AG04449 (cell line): ENCODE measurements at places on chromosomes 16 and 17.

GRCh38 chr17:49488612-49489011 is 6.5 kb upstream of the NGFR start:
- no peak for DNase-seq

GRCh38 chr17:65472666-65473309 is 88.7 kb downstream of the AXIN2 start:
- DNase-seq = peak; percentile 17

DNA sequence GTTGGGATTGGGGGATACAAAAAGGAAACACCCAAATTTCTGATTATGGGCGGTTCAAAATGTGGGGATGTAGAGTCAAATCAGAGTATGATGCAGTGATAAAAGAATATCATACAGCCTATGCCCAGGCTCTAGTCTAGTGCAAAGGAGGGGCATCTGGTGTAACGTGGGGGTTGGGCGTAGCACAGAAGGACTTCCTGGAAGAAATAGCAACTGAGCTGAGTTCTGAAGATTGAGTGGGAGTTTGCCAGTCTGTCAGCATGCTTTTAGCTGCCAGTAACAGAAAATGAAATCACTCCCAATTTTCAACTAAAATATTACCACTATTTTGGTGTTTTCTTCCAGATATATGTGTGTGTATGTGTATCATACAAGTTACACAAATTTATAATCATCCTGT is 196.9 kb downstream of the SPECC1 start:
- DNase-seq = no peak

DNA sequence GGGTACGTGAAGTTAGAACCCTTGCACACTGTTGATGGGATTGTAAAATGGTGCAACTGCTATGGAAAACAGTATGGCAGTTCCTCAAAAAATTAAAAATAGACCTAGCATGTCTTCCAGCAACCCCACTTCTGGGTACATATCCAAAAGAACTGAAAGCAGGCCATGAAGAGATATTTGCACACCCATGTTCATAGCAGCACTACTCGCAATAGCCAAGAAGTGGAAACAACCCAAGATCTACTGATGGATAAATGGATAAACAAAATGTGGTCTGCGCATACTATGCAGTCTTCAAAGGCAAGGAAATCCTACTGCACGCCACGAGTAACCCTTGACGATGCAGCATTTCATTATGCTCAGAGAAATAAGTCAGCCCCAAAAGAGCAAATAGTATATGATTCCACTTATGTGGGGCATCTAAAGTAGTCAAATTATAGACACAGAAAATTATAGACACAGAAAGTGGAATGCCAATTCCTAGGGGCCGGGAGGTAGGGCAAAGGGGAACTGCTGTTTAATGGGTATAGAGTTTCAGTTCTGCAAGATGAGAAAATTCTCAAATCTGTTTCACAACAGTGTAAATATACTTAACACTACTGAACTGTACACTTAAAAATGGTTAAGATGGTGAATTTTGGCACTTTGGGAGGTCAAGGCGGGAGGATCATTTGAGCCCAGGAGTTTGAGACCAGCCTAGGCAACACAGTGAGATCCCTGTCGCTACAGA is 17.2 kb downstream of the CORO7 start:
- DNase-seq = no peak

DNA sequence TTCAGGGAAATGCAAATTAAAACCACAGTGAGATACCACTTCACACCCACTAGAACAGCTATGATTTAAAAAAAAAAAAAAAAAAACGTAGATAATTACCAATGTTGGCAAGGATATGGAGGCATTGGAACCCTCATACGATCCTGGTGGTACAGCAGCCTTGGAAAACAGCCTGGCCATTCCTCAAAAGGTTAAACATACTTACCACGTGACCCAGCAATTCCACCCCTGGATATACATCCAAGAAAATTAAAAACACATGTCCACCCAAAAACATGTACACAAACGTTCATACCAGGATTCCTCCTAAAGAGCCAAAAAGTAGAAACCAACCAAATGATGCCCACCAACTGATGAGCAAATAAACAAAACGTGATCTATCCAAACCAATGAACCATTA is 68.1 kb downstream of the GAS7 start:
- peak; percentile 72 for DNase-seq

- no peak for DNase-seq
Measured at GRCh38 chr16:19116711-19117449, 3.1 kb downstream of the ITPRIPL2 start.

DNA sequence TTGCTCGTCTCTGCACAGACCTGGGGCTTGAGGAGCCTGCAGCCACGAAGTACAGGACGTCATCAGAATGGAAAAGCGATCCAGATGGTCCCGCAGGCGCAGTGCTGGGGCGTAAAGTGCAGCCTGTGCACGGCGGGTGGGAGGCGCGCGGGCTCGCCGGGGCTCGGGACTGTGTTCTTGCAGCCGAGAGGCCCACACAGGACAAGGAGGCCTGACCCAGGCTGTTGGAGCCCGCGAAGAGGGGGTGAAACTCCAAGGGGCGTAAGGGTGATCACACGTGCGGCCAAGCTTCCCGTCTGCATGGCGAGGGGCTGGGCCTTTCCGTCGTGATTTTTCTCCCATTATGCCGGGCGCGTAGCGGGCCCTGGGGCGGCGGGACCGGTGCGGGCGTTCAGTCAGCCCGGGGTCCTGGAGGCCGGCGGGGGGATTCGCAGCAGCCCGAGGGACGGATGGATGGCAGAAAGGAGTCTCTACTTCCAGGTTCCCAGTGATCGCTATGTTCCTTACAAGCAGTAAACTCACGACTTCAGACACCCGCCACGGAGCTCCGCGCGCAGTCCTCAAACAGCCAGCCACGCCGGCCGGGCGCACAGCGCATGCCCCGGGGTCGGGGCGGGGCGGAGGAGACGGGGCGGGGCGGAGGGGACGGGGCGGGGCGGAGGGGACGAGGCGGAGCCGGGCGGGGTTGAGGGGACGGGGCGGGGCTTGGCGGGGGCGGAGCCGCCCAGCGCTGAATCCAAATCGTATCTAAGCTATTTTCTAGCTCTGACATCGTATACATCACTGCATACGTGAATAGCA is 141.0 kb upstream of the KCNJ18 start:
- DNase-seq = peak; percentile 33

GRCh38 chr17:46264456-46265198 is 30.3 kb upstream of the LRRC37A start:
- DNase-seq = peak; percentile 73

- no peak for DNase-seq
Measured at GRCh38 chr16:4087990-4088577, 28.2 kb downstream of the ADCY9 start.

- DNase-seq = no peak
Measured at GRCh38 chr17:64534187-64534586, 27.4 kb downstream of the CEP95 start.

DNA sequence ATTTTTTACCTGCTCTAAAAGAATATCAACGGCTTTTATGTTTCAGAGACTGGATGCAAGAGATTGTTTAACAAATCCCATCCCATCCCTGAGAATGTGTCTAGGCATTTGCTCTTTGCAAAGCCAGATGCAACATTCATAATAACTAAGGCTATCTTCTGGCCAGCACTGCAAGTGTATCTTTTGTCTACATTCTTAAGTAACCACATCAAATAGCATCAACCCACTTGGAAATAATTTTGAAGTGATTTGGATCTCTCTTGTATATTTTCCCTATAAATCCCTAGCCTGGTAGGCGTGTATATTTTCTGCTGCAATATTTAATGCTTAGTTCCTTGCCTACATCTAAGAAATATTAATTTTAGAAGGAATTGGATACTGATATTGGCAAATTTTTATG is 64.3 kb downstream of the PIGL start:
- DNase-seq = peak; percentile 64

GRCh38 chr16:22379656-22380055 is 5.2 kb upstream of the CDR2 start:
- no peak for DNase-seq

DNA sequence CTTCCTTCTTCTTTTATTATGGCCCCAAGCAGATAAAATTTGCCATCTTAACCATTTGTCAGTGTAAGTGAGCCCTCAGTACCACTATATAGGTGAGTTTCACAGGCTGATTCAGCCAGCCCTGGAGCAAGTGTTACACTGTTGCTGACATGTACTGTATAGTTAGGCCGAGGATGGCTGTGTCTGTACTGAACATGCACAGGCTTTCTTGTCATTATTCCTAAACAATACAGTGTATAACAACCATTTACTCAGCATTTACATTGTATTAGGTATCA is 53.7 kb downstream of the AMFR start:
- DNase-seq = no peak

DNA sequence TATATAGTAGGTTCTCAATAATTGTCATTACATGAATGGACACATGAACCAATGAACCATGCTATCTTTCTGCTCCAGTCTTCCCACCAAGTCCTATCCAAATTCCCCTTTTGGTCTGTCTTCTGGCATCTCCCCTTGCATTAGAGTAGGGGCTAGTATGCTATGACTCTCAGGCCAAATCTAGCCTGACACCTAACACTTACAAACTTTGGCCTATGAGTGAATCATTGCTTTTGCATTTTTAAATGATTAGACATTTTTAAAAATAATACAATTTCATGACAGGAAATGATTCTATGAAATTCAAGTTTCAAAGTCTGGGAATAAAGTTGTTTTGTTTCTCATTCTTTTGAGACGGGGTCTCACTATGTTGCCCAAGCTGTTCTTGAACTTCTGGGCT is 102.5 kb upstream of the MAF start:
- DNase-seq = no peak

DNA sequence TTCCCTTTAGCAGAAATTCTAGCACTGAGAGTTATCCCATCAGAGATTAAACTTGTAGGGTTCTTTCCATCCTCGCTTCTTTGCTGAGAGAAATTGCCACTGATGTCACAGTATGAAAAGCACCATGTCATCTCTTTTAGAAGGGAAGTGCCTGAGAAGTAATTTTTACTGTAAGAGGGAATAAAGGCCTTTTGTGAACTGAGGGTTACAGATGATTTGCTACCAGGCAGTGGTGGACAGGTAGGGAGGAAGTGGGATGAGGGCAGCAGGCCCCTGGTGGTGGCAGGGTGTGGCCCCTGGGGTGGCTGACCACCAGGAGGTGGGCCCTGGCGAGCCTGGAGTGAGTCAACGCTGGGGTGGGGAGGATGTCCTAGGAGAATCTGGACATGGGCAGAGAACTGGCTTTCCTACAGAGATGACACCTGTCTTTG is 6.4 kb upstream of the MILR1 start:
- no peak for DNase-seq

DNA sequence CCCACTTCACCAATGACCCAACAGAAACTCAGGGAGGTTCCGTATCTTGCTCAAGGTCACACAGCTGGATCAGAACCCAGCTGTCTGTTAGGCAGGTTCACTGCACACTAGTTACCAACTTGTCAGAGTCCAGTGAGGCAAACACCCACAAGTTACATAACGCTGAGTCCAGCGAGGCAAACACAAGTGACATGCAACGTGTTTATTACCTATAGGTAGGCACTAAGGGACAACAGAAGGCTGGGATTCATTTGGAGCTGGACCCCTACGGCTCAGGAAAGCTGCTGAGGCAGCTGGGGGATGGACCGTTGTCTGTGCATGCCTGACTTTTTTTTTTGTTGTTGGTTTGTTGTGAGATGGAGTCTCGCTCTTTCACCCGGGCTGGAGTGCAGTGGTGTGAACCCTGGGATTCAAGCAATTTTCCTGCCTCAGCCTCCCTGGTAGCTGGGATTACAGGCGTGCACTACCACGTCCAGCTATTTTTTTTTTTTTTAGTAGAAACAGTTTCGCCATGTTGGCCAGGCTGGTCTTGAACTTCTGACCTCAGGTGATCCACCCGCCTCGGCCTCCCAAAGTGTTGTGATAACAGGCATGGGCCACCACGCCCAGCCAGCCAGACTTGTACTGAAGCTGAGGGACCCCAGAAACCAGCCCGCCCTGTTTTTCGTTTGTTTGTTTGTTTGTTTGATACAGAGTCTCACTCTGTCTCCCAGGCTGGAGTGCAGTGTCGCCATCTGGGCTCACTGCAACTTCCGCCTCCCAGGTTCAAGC is 1.9 kb upstream of the RSAD1 start:
- DNase-seq = no peak

- DNase-seq = no peak
Measured at GRCh38 chr17:82219083-82219482, 6.4 kb upstream of the CCDC57 start.

GRCh38 chr17:78735832-78736525 is 46.1 kb downstream of the CYTH1 start:
- DNase-seq = no peak

DNA sequence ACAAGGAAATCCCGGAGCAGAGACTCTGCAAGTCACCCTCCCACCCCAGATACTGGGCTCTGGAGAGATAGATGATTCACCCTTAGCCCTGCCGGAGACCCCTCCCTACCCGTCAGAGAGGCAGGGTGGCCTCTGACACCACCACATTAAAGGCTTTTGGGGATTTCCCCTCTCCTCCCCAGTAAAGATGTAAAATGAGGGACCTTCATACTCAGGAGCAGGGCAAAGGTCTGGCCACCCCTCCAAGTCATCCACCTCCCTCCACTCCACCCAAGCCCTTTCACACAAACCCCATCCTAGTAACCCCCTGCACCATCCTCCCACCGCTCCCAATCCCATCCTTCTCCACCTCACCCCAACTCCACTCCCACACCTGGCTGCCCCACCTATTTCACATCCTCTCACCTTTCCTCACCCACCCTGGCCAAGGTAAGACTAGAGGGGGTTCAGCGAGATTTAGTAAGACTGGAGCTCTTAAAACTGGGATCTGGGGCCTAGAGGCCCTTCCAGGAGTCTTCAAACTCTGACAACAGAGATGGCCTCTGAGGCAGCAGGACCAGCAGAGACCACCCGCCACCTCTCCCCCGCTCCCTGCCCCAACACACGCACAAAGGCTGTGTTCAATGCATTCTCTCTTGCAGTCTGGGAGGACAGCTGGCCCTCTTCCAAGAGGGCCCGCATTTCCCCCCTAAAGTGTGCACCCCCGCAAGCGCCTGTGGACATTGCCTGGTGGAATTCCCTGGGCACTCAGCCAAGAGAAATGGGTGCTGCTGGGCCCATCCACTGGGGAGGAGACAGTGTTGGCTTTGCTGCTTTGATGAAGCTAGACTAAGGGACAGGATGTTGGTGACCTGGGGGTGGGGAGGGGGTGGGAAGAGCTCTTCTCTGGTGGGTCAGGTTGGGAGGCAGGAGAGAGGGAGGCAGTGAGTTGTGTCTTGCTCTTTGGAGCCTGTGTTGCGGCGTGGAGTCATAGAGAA is 1.1 kb downstream of the ABAT start:
- DNase-seq = no peak

- no peak for DNase-seq
Measured at GRCh38 chr17:38893113-38893512, 23.3 kb downstream of the LASP1 start.

DNA sequence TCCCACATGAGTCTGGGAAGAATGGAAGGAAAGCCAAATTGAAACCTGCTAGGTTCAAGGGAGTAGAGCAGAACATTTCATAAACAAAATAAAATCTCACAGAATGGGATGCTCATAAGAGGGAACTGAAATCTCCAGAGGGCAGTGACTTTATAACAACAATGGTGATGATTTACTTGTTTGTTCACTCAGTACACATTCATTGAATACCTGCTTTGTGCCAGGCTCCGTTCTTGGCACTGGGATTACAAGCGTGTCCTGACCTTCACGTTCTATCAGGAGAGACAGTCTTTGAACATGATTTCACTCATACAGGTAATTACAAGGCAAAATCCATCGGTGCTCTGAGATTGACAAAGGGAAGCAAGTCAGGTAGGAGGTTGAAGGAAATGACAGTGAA is 356.3 kb downstream of the HAPSTR1 start:
- DNase-seq = no peak

- no peak for DNase-seq
Measured at GRCh38 chr17:2170023-2170422, 115.1 kb downstream of the HIC1 start.

GRCh38 chr16:11224894-11225676 is 30.9 kb downstream of the SOCS1 start:
- DNase-seq = no peak
